ENCODE measurements at places on chromosomes 5 and 9.

- DNase-seq: no peak
Observed at GRCh38 chr9:33135031-33135461, 32.1 kb downstream of the B4GALT1 start.

DNA sequence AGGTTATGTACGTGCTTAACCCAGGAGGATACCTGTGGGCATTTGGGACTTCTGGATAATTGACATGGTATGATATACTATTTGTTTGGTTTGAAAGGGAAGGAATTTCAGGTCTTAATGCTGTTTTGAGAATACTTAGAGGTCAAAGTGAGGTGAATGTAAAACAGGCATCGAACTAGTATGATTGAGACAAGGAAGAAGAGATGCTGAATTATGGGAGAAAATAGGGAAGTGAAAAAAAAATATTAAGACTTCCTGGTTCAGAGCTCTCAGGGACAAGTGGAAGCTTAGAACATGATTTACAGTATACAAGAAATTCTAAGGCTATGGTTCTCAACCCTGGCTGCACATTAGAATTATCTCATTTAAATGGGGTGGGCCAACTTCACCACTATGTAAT, 115.3 kb downstream of the CD180 start:
- DNase-seq: no peak

GRCh38 chr9:108864446-108864845, 2.4 kb downstream of the ACTL7A start:
- DNase-seq: no peak

DNA sequence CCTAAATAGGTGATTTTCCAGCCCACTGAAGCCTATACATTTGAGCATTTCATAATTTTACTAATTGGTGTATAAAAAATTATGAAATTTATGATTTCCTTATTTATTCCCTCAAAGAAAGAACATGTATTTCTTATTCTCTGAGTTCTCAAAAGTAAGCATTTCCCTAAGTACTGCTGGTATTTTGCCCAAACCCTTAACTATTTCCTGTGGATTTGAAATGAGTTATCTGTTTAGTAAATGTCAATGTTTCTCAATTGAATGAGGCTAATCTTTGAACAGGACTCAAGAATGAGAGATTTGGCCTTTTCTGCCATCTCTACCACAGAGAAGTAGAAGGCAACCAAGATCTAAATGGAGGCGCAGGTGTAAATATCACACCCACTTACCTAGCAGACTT, 751.7 kb downstream of the TLE1 start:
- DNase-seq: no peak

GRCh38 chr9:32069969-32070368, 314.5 kb upstream of the ACO1 start:
- DNase-seq: no peak

- DNase-seq: no peak
Observed at GRCh38 chr5:88964831-88965230, 81.8 kb upstream of the MEF2C start.

GRCh38 chr5:58348996-58349728, 110.7 kb downstream of the PLK2 start:
- no peak for DNase-seq

GRCh38 chr9:93219692-93220091, 35.8 kb downstream of the WNK2 start:
- no peak for DNase-seq

DNA sequence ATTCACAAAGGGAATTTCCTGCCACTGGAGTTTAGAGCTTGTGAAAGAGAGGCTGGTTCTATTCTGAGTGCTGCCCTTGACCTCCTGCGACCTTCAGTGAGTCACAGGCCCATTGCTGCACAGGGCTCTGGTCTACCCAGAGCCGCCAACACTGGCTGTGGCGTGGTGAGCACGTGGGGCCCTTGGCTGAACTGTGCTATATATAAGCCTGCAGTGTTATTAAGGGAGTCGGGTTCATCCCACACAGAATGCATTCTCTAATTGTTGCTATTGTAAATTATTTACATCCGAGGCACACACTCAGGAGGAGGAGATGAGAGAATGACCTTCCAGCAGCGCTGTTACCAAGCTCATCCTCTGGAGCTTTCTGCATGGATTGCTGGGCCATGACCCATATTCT, 47.1 kb downstream of the BRINP1 start:
- DNase-seq: no peak

DNA sequence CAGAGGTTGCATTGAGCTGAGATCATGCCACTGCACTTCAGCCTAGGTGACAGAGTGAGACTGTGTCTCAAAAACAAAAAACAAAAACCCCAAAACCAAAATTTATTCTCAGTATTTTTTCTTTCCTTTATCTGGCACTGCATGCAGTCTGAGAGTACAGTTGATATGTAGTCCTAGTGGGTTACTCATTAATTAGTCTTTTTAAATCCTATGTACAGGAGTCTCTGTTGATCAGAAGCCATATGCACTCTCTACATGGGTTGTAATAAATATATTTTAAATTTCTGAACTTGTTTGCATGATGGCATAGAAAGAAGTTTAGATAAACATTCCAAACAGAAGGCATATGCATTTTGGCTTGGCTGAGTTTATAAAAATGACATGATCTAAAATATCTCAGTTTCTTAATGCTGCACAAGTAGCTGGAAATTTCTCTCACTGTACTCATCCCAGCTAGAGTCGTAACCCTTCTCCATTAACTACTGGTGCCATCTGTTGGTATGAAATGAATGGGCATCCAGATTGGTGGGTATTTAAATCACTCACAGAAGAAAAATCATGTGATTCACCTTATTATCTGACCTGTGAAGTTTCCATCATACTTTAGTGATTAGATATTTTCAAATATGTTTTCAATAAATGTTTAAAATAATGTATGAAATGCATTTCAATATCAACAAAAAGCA, 284.8 kb downstream of the CTNND2 start:
- DNase-seq: no peak

GRCh38 chr5:132901730-132902129, 28.3 kb downstream of the LEAP2 start:
- no peak for DNase-seq

GRCh38 chr5:22070186-22070728, 782.9 kb downstream of the CDH12 start:
- no peak for DNase-seq

All from stimulated activated CD8-positive, alpha-beta memory T cell treated with anti-CD3 and anti-CD28 coated beads, Interleukin-7, amount 100 ng/mL, for 1 hour (primary cell).